ENCODE measurements at places on chromosomes 6 and 20.

- no peak for DNase-seq
Measured at GRCh38 chr20:44166008-44166407, 21.0 kb downstream of the JPH2 start.

GRCh38 chr20:44154521-44155001 is 32.4 kb downstream of the JPH2 start:
- DNase-seq: no peak

DNA sequence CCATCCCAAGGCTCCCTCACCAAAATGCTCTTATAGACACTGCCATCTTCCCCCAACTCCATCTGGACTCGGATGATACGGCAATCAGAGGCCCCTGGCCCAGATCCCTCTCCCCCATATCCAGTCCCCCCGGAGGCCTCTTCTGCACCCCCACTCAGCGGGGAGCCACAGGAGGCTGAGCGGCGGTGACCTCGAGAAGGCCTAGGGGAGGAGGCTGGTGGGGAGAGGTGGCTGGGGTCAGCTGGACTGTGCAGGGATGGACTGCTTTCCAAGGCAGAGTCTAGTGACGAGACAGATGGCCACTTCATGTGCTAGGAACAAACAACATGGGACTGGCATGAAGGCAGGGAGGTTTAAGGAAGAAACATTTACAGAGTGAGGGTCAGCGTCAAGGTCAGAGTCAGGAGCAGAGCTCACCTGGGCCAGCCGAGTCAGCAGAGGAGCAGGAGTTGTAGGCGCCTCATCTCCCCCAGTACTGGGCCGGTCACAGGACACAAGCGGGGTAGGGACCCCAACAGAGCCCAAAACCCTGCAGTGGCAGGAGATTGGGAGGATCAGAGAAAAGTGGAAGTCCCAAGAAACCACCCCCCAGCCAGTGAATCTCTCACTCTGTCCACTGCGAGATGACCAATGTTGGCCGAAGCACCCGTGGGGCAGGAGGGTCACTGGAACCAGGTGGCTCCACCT is 3.7 kb downstream of the PFDN6 start:
- DNase-seq: no peak

DNA sequence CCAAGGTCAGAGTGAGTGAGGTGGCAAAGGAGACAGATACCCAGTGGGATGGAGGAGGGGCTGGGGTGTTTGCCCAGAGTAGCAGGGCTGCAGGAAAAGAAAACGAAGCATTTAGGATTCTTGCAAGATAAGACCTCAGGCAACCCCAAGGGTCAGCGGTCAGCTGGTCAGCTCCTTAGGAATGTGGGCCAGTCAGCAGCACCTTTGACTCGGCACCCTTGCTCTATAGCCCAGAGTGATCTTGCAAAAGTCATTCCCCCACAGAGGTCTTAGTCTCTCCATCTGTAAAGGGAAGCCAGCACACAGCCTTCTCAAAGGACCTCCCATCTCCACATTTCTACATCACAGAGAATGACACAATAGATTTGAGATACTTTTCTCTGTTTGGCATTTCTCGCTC is 56.7 kb downstream of the VEGFA start:
- DNase-seq: no peak

- no peak for DNase-seq
Measured at GRCh38 chr6:56525974-56526789, 116.5 kb downstream of the DST start.

- DNase-seq: no peak
Measured at GRCh38 chr6:69942485-69942884, 76.1 kb downstream of the COL19A1 start.

GRCh38 chr6:37580176-37580955 is 80.7 kb upstream of the CCDC167 start:
- no peak for DNase-seq

DNA sequence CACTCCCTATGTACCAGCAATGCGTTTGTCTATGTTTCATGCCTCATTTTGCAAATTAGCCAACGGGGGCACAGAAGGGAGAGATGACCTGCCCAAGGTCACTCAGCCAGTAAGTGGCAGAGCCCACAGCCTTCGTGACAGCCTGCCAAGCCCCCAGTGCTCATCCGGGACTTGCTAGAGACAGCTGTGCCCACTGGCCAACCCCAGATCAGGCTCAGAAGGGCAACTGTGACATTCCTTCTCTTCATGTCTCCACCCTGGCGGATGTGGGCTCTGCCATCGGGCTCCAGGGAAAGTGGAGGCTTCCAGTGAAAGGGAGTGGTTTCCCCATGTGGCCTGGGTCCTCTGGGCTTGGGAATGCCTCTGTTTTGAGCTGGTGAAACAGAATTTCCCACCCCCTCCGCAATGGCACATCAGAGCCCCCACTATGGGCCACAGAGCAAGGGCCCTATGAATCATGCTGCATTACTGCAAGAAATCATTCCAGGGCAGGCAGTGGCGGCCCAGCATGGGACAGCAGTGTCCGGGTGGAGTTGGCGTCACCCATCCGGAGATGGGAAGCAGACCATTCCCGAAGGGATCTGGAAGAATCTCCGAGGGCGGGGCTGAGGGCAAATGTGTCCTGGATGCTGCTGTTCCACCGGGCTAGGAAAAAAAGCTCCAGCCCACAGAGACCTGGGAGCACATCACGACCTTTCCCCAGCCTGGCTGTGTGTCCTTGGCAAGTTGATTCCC is 9.1 kb downstream of the RSPO4 start:
- DNase-seq: no peak

DNA sequence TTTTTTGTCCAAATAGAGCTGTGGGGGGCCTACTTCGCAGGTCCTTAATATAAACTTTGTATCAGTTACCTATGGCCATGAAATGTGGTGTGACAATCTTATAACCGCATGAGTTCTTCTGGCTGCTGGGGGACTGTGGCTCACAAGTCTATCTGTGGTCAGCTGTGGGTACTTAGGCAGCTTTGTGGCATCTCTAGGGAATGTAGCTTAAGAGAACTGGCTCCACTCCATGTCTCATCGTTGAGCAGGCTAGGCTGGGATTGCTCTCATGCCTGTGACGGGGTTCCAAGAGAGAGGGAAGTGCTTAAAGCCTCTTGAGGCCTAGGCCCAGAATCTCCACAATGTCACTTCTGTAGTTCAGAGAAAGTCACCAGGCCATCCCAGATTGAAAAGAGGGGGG is 140.5 kb downstream of the BTBD3 start:
- no peak for DNase-seq

GRCh38 chr6:30453508-30454116 is 35.7 kb upstream of the HLA-E start:
- peak; percentile 85 for DNase-seq

All from CD4-positive, alpha-beta T cell treated with Interleukin-1 beta for 1 hour (primary cell).